ENCODE measurements at places on chromosomes 13 and 19.

DNA sequence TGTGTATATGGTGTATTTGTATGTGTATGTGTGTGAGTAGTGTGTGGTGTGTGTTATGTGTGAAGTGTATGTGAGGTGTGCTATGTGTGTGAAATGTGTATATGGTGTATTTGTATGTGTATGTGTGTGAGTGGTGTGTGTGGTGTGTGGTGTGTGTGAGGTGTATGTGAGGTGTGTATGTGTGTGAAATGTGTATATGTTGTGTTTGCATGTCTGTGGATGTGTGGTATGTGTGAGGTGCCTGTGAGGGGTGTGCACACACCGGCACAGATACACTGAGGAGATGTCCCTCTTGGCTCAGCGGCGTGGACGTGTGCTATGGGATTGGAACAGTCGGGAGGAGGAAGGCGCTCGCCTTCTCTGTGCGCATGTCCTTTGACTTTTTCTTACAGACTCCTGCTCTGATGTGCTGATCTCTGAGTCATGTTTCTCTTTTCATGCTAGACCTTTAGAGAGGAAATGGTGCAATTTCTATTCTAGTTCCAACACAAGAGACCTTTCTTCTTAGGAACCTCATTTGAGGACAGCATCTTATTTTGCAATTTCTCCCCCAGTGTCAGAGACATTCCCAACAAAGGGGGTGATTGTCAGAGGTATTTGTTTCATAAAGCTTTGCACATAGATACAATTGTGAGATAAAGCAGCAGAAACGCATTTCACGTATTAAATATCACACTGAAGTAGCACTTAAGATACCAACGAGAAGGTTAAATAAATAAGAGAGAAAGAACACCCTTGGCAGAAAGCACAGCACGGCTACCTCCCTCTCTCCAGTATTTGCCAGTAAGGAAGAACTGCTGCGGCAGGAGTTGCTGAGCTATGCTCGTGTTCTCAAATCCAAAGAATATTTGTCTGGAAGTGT, 11.3 kb upstream of the TNFRSF19 start:
- DNase-seq = no peak

GRCh38 chr13:49258089-49258796, 10.5 kb downstream of the CDADC1 start:
- no peak for DNase-seq

GRCh38 chr19:48656840-48657474, 11.0 kb upstream of the CA11 start:
- no peak for DNase-seq

GRCh38 chr19:30281906-30282305, 90.3 kb upstream of the ZNF536 start:
- DNase-seq = no peak

DNA sequence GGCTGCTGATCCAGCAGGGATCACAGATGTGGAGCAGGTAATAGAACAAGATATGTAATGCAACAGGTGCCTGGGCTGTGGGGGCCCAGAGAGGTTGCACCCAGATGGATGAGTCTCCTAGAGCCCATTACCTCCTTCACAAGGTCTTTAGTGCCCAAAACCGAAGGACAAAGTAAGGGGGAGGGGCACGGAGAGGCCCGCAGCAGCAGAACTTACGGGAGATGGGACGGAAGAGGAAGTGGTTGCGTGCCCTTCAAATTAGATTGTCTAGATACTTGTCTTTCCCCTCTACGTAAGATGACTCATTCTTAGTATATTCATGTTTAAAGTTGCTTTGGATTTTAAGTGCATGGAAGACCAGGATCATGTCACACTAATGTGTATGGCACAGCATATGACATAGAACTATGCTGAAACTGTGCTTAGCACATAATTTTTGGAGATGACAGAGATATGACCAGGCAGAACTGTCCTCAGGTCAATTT, 5.7 kb upstream of the MRPS31 start:
- DNase-seq = no peak

Data from chondrocyte (in vitro differentiated cells).